Astrocyte (in vitro differentiated cells and primary cell): ENCODE measurements at places on chromosomes 1 and 21. TPM values are rescaled to one million over a fixed set of nuclear protein-coding genes. Genes with fewer than 3 reads are reported as not detected.

Gene ZNF644
- total RNA-seq: 65.5 and 76.5 TPM in 2 replicates

Gene DCLRE1B
- 7.8 and 8.1 TPM in 2 replicates for total RNA-seq

- no peak for DNase-seq
Measured at GRCh38 chr1:111887385-111887784, 102.1 kb downstream of the KCND3 start.

GRCh38 chr1:10759413-10760200 lies 36.8 kb downstream of the CASZ1 start:
- no peak for DNase-seq

- DNase-seq: peak; percentile 75
Measured at GRCh38 chr1:22978299-22978698, 5.6 kb upstream of the LACTBL1 start.

Gene HOOK1
- 1.7 and 1.8 TPM in 2 replicates for total RNA-seq

Gene PGBD5
- total RNA-seq: 14.7 and 22.4 TPM in 2 replicates

DNA sequence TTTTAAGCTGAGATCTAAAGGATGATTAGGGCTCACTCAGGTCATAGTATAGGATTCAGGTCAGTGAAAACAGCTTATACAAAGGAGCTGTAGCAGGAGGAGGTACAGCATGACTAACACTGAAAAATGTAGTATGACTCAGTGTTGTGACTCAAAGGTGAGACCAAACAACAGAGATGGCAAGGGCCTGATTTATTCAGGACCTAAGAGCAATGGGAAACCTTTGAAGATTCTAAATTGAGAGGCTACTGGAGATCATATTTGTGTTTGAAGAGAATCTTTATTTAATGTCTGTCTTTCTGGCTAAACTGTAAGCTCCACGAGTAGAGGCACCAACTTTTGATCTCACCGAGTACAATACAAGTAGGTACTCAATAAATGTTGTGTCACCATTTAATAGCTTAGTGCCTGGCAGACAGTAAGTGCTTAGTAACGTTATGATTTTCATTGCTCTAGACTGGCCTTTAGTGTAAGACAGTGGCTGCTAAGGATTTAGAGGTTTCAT lies 43.5 kb downstream of the PRKAA2 start:
- DNase-seq: peak; percentile 87

DNA sequence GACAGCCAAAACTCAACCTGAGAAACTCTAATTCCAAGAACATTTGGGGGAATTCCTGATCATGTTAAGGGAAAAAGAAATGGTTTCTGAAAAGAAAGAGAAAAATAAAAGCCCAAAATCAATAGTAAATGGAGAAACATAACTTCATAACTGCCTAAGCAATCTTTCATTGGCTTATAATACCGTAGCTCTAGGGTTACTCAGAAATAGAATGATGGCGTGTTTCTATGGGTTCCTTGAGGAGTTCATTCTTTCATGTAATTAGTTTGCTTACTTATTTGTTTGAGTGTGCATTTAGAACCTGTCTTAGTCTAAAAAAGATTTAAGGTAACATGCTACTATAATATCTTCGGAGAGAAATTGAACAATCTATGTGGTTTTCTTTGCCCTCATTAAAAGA lies 37.5 kb upstream of the FBXO28 start:
- DNase-seq: no peak

- peak; percentile 39 for DNase-seq
Measured at GRCh38 chr1:12658531-12659453, 14.9 kb downstream of the AADACL4 start.

DNA sequence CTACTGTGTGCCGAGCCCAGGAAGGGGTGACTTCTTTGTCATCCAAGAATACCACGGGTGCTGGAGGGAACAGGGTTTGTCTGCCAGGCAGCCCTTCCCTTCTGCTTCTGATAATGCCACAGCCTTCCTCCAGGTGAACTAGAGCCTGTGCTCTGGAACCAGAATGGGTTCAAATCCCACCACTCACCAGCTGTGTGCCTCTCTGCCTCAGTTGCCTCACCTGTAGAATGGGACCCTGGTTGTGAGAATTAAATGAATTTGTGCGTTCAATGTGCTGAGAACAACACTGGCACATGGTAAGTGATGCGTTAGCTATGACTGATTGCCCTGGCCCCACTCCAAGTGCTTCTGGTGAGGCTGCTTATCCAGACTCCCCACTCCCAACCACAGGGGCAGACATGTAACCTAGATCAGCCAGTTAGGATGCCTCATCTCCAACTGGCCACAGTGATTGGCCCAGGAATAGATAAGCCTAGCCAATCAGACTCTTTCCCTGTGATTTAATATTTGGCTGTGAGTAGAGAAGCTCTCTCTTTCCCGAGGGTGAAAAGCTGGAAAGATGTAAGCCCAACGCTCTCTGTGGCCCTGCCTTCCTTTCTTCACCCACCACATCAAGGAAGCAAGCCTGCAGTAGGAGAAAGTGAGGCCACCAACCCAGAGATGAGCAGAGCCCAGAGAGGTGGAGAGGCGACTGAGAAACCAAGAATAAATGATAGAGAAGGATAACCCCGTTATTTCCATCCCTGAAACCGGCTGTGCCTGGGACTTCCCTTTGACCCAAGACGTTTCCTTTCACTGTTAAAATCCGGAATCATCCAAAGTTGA lies 20.8 kb upstream of the LAPTM5 start:
- DNase-seq: peak; percentile 94

GRCh38 chr1:36664571-36665287 lies 182.0 kb upstream of the CSF3R start:
- no peak for DNase-seq

DNA sequence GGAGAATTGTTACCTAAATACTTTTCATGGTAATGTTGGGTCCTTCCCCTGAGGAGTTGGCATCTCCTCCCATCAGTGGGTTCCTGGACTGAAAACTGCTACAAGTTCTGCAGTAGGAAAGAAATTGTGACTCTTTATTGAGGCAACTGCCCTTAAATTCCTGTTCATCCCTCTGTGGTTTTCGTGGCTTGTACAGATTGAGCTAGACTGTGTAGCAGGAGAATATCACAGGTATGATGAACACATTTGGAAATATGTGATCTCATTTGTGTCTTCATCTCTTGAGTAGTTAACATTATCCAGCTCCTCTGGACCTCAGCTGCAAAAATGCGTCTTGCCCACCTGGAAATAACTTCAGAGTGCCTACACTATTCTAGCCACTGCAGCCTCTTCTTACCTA lies 390.6 kb downstream of the PTPRC start:
- DNase-seq: peak; percentile 89

DNA sequence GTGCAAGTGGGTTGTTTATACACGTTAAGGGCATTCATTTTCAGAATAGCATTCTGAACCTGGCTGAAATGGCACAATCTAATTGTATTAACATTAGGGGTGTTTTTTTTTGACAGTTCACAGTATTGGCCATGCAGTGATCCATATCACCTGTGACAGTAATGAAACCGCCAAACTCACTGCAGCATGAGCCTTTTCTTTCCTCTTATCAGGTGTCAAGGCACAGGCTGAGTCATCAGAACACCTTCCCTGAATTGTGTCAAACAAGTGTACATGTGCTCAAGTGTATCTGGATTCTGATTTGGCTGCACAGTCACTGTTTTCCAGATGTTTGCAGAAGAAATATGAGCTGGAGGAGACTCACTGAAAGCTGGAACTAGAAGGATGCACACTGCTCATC lies 47.7 kb upstream of the C8B start:
- no peak for DNase-seq

GRCh38 chr1:155120253-155120652 lies 7.4 kb upstream of the EFNA1 start:
- no peak for DNase-seq

Gene ANKRD13C
- 19.4 and 22.0 TPM in 2 replicates for total RNA-seq
